Daoy (cell line): ENCODE measurements at places on chromosomes 5 and 9.

- DNase-seq = no peak
Observed at GRCh38 chr5:160458806-160459800, 37.4 kb downstream of the PTTG1 start.

- DNase-seq = peak; percentile 96
Observed at GRCh38 chr9:124267271-124267807, 9.6 kb downstream of the NEK6 start.

DNA sequence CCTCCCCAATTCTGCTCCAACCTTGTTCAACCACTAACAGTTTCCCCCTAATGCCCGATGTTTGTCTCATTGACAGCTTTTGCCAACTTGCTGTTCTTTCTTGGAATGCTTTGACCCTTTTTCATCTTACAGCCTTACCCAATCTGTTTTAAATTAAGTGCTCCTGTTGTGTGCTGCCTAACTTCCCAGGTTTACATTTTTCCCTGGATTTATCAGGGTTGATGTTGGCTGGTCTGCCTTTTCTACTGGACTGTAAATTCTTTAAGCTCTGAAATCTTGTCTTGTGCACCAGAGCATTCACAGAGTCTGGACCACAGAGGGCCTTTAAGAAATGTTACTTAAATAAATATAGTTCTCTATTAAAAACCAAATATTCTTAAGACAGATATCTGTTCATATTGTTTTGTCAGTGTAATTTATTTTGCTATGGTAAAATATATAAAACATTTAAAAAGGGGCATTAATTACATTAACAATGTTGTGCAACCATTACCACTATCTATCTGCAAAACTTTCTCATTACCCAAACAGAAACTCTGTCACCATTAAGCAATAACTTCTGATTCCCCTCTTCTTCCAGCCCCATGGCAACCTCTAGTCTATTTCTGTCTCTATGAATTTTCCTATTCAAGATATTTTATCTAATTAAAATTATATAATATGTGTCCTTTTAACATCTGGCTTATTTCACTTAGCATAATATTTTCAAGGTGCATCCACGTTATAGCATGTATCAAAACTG, 73.0 kb downstream of the OSTF1 start:
- DNase-seq = no peak

- no peak for DNase-seq
Observed at GRCh38 chr5:134226441-134227192, 744 bp upstream of the PPP2CA start.

GRCh38 chr5:176784218-176785165, 25.9 kb upstream of the UNC5A start:
- DNase-seq = peak; percentile 91

GRCh38 chr5:159135896-159136531, 36.3 kb upstream of the EBF1 start:
- DNase-seq = peak; percentile 85

DNA sequence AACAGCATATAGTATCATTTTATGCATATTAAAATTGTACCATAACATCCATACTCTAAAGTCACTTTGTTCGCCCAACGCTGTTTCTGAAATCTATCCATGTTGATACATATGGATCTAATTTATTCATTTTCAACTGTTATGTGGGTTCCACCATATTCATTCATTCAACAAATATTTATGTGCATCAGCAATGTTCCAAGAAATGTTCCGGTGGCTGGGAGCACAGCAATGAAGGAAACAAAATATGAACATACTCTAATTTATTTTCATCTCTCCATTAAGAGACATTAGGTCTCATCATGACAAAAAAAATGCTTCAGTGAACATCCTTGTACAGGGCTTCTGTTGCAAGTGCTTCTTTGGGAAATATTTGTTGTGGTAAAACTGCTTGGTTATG, 75.4 kb downstream of the MARCHF3 start:
- no peak for DNase-seq

- DNase-seq = no peak
Observed at GRCh38 chr5:61965069-61965468, 340.9 kb upstream of the KIF2A start.

DNA sequence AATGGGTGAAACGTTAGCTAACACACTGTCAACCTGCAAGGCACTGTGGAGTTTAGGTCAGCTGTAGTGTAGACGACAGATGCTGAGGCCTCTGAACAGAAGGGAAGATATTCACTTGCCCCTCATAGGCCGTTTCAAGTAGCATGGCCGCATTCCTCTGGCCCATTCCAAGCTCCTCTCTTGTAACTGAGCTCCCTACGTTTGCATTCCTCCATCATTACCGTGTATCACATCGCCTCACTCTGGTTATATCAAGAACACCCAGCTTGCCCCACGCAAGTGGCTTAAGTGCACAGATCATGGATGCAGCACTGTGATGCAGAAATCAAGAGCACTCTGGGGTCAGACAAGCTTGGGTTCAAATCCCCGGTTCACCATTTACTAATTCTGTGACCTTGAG, 43.3 kb downstream of the PRELID2 start:
- no peak for DNase-seq

- DNase-seq = no peak
Observed at GRCh38 chr5:77900691-77901090, 124.6 kb upstream of the TBCA start.

GRCh38 chr9:75185585-75186170, 97.4 kb downstream of the OSTF1 start:
- peak; percentile 62 for DNase-seq

GRCh38 chr9:264231-264630, 49.6 kb downstream of the DOCK8 start:
- DNase-seq = no peak

DNA sequence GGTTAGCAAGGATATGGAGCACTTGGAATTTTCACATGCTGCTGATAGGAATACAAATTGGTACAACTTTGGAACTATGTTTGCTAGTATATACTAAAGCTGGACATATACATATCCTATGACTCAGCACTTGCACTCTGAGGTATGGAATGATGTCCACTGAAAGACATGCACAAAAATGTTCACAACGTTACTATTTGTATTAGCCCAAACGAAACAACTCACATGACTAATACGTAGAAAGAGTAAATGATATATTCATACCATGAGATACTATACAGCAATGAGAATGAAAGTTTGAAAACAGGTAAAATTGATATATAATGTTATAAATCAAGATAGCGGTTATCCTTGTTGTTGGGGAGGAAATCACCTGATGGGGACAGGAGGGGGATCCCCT, 45.5 kb upstream of the CDC42SE2 start:
- no peak for DNase-seq

GRCh38 chr9:135049460-135049859, 38.0 kb upstream of the OLFM1 start:
- DNase-seq = no peak

- DNase-seq = no peak
Observed at GRCh38 chr5:17269201-17269600, 51.8 kb downstream of the BASP1 start.

GRCh38 chr9:124771867-124772679, 962 bp upstream of the NR6A1 start:
- peak; percentile 85 for DNase-seq

GRCh38 chr5:57482671-57483106, at the start of gene ACTBL2:
Gene ACTBL2, minus strand, starts transcription at chr5:57482811. Its CDS starts 104 bp downstream, at chr5:57482707.
- DNase-seq = peak; percentile 84

DNA sequence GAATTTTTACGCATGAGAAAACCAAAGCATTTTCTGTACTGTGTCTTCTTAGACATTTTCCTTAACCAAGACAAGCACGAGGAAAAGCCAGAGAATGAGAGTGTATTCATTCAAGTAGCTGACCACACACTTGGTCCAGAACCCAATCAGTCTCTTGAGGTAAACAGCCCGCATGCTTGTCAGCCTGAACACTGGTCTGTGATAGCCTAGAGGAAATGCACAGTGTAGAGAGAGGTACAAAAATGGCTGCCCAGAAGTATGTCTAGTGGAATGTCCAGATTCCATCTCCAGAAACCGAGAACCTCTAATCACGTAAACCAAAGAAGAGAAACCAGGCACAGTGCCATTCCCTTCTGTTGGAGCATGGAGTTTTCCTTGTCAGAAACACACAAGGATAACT, 80.0 kb upstream of the SNX2 start:
- DNase-seq = no peak

DNA sequence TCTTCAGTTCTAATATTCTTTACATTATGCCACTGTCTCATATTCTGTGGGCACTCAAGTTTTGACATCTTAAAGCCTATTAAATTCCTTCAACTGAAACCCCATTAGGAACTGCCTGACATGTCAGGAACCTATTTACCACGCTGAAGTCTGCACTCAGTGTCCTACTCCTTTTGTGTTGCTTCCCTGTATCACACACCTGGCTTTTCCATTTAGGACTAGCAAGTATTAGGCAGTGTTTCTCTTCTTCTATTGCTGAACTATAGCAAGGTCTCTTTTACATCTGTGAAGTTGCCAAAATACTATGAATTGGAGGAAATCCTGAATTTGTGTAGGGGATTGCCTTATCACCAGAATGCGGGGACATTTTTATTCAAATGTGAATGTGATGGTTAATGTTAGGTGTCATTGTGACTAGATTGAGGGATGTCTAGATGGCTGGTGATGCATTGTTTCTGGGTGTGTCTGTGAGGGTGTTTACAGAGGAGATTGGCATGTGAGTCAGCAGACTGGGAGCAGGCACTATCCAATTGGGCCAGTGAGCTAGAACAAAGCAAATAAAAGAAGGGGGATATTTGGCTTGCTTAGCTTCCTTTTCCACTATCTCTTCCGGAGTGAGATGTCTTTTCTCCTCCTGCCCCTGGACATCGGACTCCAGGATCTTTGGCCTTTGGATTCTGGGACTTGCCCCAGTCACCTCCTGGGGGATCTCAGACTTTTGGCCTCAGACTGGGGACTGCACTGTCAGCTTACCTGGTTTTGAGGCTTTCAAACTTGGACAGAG, 21.2 kb upstream of the VCAN start:
- DNase-seq = peak; percentile 38

DNA sequence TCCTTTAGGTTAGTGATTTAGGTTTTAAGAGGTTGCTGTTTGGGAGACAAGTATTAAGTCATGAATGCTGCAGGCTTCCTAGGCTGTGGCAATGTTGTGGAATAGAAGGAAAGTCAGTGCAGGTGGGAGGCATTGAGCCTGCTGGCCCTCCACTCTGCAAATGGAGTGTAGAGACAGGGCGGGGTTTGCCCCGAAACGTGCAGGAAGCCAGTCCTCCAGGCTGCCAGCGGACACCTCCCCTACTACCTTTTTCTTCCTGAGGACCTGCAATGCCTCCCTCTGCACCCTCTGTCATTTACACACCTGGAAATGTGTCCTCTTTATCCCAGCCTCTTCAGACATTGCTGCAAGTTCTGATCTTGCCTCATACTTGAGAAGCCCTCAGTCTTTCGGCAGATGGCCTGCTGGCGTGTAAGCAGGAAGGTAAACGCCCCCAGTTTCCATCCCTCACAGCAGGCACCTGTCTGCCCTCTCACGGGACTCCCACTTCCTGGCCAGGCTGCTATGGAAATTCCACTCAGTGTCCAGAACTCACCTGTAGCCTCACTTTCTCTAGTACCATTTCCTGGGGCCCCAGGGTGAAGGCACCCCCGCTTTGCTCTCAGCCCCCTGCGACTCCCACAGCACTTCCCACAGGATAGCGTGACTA, 81.6 kb upstream of the BOD1 start:
- no peak for DNase-seq

GRCh38 chr5:95996904-95997723, 35.5 kb upstream of the ELL2 start:
- no peak for DNase-seq

GRCh38 chr5:144478565-144478964, 307.9 kb downstream of the KCTD16 start:
- DNase-seq = no peak

GRCh38 chr5:172648013-172648381, 6.9 kb downstream of the NEURL1B start:
- no peak for DNase-seq

GRCh38 chr9:122058709-122059108, 34.4 kb downstream of the TTLL11 start:
- DNase-seq = no peak

DNA sequence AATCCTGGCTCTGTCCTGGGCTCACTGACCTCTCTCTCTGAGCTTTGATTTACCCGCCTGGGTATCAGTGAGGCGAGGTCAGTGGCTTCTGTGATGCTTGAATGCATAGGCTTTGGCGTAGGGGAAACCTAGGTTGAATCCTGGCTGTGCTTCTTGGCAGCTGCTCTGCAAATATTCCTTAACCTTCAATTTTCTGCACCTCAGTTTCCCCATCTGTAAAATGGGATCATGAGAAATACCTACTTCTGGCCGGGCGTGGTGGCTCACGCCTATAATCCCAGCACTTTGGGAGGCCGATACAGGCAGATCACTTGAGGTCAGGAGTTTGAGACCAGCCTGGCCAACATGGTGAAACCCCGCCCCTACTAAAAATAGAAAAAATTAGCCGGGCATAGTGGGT, 7.2 kb downstream of the FGF18 start:
- no peak for DNase-seq

GRCh38 chr5:65837139-65837538, 89.2 kb upstream of the ERBIN start:
- no peak for DNase-seq

- no peak for DNase-seq
Observed at GRCh38 chr5:31247381-31247780, 53.9 kb downstream of the CDH6 start.

GRCh38 chr5:173796721-173797495, 91.2 kb upstream of the CPEB4 start:
- DNase-seq = no peak

- DNase-seq = no peak
Observed at GRCh38 chr5:74616236-74617146, 24.0 kb downstream of the ENC1 start.

- no peak for DNase-seq
Observed at GRCh38 chr5:3032513-3032912, 281.0 kb upstream of the IRX2 start.

GRCh38 chr5:133456933-133457402, 155.4 kb downstream of the FSTL4 start:
- DNase-seq = no peak

DNA sequence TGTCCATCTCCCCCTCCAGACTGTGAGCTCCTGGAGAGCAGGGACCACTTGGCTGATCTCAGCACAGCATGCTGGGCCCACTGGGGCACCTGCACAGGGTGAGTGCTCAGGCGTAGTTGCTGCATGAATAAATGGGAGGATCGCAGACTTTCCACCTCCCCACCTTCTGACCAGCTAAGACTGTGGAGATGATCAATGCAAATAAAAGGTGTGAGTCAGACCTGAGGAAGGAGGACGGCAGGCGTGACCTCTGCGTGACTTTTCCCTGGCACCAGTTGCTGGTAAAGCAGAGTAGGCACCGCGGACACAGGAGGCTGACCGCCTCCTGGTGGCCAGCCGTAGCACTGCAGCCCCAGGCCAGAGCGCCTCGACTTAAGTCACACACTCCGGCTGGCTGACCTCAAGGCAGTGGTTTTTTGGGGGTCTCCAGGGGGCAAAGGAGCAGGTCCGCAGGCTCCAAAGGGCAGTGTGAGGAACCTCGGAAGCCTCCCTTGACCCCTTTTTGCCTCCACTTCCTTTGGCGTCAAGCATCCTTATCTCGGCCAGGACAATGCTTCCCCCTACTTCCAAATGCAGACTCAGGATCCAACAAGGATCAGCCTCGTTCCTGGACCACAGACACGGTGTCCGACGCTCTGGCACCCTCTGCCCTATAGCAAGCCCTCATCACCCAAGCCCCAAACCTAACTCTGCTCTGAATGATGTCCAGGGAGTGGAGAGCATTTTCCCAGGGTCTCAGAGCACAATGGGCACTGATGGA, 12.7 kb upstream of the TDRD7 start:
- peak; percentile 84 for DNase-seq

- DNase-seq = peak; percentile 98
Observed at GRCh38 chr5:143245929-143246561, 157.4 kb downstream of the NR3C1 start.
